NCI-H2081 treated with DMSO at 0.1 percent for 48 hours (cell line): ENCODE measurements at places on chromosomes 6 and 20.

- no peak for DNase-seq
Measured at GRCh38 chr20:346640-347316, at the start of gene NRSN2. TSS of gene NRSN2 (plus strand) at chr20:347111. CDS start at chr20:349644, 2,533 bp downstream.

GRCh38 chr6:17505767-17506280 is 94.3 kb upstream of the FAM8A1 start:
- DNase-seq: no peak

GRCh38 chr6:45538641-45539547 is 161.2 kb upstream of the SUPT3H start:
- no peak for DNase-seq

DNA sequence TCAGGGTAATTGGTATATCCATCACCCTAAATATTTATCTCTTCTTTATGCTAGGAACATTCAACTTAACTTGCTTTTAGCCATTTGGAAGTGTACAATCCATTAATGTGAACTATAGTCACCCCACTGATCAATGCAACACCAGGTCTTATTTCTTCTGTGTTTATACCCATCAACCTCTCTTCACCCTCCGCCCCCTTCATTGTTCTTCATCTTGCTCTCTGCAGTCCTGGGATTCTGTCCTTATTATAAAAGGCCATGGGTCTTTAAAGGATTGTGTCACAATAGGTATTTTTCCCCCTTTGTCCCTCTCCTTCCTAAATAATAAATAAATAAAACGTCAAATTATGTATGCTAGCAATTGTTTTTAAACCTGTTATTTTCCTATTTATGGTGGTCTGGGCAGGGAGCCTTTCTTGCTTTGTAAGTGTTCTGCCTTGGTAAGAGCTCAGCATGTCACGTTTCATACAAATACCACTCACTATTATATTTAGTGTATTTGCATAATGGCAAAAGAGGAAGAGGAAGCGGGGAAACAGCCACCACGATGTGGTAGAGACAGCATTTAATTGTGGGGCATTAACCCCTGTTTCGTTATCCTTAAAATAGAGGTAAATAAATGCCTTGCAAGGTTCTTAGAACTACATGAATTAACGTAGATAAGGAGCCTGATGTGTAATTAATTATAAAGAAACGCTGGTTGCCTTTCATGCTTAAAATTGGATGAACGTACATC is 1.9 kb downstream of the ABRACL start:
- no peak for DNase-seq

DNA sequence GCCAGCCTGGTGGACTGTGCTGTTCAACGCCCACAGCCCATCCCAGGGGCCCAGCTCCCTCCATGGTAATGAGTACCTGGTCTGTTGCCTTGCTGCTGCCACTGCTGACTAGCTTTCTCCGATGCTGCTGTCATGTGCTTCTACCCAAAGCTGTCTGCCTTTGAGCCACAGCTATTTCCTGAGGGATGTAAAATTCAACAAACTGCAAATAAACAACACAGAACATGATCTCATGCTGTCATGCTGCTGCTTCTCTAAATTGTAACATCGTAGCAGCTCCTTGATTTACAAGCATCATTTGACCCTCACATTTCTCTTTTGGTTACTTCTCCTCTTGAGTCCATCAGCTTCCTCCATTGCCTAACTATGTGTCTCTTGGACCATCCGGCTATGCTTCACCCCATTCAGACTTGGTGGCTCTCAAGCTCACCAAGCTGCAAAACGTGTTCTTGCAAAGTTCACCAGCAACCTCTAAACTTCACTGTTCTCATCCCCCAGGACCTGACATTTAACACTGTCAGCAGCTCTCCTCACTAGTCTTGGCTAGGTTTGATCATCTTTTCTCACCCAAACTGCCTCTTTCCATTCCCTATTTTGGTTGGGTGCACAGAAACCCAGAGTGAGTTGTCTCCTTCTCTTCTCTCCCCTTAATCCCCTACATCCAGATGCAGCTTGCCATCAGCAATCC is 54.6 kb downstream of the FYN start:
- no peak for DNase-seq

GRCh38 chr20:2599288-2600006 is 53.0 kb upstream of the NOP56 start:
- DNase-seq: no peak

DNA sequence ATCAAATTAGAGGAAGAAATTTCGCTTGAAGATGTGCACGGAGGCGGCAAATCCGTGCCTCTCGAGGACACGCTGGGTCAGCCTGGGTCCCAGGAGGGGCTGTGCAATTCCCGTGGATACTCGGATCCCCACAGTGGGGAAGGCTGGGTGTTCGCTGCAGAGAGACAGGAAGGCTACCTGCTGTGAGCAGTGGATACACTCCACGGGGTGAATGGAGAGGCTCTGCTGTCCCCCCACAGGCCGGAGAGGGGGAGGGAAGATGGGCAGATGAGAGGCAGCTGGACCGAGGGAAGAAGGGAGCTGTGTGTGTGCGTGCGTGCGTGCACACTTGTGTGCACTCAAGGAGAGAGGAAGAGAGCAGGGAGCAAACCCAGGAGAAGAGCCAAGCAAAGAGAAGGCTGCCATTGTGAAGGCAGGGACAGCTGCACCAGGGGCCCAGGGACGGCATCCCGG is 57.3 kb downstream of the SULF2 start:
- DNase-seq: no peak
